GM12891 (cell line): ENCODE measurements at places on chromosomes 7 and 10.

- no peak for DNase-seq
Measured at GRCh38 chr7:46810986-46811385, 770.9 kb downstream of the TNS3 start.

- peak; percentile 71 for DNase-seq
Measured at GRCh38 chr7:55255496-55256445, 109.4 kb upstream of the LANCL2 start.

GRCh38 chr10:124732931-124733570 is 11.1 kb downstream of the FAM53B start:
- DNase-seq: no peak

- no peak for DNase-seq
Measured at GRCh38 chr7:157620616-157621015, 283.8 kb downstream of the DNAJB6 start.

DNA sequence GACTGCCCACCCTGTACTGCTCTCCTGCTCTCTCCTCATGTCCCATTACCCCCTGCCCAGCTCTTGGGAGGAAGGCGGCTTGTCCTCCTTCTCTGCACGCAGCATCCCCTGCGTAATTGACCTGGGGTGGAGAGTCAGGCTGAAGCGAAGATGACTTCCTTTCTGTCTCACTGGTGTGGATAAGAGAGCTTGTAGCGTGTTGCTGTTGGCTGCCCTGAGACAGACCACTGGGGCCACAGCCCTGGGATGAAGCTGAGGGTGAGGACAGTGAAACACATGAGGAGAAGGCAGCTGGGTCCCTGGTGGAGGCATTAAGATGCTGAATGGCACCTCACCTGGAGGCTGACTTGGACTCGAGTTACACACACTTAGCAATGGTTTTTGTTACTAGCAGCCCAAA is 310.3 kb upstream of the ZNF32 start:
- no peak for DNase-seq

- no peak for DNase-seq
Measured at GRCh38 chr10:117365612-117366011, 9.6 kb downstream of the PDZD8 start.

DNA sequence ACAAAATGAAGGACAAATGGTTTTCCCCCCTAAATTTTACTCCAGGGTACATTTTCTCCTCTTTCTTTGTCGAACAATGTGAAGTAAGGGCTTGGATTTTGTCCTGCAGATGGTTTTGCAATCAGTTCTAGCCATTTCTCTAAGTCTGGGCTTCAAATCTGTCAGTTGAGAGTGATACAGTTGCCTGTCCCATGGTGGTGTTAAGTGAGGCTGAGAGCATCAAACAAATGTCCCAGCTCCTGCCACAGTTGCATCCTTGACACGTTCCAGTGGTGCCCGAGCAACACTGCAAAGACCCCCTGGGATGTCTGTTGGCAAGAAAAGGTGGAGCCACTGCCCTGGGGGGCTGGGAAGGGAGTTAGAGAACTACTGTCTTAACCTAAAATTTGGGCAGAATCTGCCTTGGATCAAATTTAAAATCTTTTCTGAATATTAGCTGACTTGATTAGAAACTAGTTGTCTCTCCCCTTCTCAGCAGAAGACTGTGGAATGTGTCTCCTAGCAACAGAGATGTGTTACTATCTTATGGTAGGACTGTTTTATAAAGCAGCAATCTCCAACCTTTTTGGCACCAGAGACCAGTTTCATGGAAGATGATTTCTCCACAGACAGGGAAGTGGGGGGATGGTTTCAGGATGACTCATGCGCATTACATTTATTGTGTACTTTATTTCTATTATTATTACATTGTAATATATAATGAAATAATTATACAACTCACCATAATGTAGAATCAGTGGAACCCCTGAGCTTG is 102.0 kb upstream of the STEAP1B start:
- DNase-seq: no peak

DNA sequence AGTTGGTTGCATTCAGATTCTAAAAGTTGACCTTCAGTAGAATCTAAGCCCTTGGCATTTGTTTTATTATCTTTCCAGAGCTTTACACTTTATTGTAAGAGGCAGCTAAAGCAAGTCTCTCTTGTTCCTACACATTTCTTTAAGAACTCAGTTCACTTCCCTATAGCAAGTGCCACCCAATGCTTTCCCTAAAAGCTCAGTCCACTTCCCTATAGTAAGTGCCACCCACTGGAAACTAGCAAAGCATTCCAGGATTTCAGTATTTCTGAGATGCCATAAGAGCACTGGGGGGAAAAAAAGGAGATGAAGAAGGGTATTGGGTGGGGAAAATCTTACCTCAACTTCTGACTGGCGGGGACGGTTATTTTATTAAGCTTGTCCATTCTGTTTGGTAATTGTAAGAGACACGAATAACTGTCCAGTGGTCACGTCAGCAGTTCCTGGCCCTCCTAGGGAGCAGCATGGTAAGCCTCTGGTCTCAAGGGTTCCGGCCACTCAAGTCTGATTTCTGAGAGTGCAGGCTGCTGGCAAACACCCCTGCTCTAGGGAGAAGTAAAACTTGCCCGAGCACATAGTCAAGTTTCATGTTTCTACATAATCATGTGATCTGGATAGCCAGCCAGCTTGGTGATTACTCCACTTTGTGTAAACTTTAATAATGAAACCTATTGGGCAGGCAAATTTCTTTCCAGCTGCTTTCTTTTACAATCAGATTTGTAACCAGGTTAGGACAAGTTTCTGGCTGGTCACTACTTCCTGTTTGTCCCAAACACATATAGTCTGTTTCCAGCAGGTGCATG is at the start of gene BLNK:
Gene BLNK, minus strand, starts transcription at position 554 of the 800 bp plus-strand sequence. Its CDS starts 171 bp downstream, at position 383.
- DNase-seq: no peak

- no peak for DNase-seq
Measured at GRCh38 chr7:122983261-122983660, 12.2 kb downstream of the TAS2R16 start.

GRCh38 chr10:124267231-124267885 is 151.4 kb downstream of the OAT start:
- no peak for DNase-seq

DNA sequence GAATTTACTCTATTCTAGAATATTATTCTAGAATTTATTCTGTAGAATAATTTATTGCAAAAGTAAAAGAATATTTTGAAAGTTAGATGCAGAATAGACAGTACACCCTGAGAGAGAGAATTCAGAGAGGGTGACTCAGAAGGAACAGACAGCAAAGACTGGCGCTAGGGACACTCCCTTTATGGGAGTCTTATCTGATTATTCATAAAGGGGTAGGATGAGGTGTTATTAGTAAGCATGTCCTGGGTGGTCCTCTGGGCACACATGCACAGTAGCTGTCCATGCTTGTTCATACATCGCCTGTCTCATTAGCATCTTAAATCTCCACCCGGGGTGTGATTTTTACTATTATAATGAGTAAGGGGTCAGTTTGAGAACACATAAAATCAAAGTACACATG is 100.1 kb downstream of the XPNPEP1 start:
- DNase-seq: no peak

DNA sequence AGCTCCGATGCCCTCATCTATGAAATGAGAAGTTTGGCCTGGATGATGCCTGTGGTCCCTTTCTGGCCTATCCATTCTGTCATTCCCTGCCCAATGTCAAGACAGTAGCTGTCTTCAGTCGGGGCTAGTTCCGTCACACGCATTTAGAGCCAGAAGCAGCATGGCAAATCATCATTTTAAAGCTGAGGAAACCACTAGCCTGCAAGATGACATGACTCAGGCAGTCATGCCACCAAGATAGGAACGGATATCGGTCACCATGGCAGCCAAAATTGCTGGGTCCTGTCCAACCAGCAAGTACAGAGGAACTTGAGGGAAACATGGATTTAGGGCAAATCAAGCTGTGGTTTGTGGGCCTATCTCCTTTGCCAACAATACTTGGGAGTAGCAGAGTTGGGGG is 64.5 kb upstream of the MRLN start:
- no peak for DNase-seq

DNA sequence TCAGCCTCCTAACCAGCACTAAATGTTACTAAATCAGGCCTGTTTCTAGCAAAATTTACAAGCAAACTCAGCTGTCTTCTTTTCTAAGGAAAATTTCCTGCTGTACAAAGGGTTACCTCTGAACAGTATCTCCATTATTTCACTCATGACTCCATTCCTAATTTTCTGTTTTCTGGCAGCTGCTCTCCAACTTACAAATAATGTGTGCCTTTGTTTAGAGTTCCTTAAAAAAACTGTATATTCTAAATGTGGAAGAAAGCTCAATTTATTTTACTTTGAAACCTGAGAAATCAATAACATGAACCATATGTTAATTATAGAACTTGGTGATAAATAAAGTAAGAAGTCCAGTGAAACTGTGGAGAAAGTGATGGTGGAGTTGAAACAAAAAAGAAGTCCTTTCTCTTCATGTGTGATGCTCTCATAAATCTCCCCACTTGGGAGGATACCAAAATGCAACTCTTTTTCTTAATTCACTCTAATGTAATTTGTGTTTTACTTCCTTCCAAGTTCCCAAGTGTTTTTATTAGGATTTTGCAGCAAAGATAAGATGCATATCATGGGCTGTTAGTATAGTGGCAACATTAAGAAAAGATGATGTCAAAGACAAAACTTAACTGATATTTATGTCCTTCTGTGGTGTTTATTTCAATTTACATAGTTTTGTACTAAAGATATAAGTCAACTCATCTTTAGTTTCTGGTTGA is 74.8 kb downstream of the CDK6 start:
- DNase-seq: no peak

DNA sequence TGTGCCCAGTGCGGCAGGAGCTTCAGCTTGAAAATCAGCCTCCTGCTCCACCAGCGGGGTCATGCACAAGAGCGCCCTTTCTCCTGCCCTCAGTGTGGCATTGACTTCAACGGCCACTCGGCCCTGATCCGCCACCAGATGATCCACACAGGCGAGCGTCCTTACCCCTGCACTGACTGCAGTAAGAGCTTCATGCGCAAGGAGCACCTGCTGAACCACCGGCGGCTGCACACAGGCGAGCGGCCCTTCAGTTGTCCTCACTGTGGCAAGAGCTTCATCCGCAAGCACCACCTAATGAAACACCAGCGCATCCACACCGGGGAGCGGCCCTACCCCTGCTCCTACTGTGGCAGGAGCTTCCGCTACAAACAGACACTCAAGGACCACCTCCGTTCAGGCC is 16.1 kb upstream of the ZNF282 start:
- DNase-seq: no peak

DNA sequence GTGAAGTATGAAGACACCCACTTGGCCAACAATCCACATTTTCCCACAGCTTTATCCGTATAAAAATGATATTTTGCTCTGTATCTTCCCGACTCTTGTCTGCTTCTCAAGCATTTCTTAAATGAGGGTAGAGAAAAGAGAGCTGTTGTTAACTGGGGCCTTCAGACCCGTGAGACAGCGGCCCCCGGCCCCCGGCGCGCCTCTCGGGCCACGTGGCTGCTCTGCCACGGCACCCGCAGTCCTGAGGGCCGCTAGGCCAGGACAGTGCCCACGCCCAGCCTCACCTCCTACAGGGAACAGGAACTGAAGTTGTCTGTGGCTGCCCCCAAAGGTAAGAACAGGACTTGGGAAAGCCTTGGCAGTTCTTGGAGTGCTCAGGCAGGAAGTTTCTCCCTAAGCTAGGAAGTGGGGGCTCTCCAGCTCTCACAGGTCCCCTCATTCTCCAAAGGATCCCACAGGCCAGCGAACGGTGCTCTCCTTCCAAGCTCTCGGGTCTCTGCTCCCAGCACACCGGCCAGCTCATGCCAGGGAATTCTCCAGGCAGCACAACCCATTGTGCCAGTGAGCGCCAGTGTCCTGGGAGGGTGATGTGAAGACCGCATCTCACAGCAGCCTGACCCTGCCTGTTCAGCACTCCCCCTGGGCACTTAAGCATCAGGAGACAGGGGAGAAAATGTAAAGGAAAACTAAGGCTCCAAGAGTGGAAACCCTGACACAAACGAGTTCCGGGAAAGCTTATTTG is 230.3 kb upstream of the PFKP start:
- DNase-seq: no peak

- no peak for DNase-seq
Measured at GRCh38 chr7:2258661-2259365, 16.8 kb downstream of the NUDT1 start.

GRCh38 chr10:61989995-61990760 is 88.7 kb downstream of the ARID5B start:
- no peak for DNase-seq

DNA sequence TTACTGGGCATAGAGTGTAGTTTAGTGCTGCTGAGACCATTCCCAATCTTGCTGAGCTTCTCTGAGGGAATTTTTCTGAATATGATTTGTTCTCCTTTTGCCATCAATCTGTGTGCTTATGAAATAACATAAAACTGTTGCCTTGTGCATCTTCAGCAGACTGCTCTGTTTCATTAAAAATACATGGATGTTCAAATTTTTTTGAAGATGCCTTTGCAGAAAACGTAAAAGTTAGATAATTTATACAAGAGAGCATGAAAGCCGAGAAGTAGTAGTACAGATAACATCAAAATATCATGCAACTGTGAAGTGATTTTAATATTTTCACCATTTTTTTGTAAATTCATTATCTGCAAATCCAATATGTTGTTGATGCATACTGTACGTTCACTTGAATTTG is 174.7 kb upstream of the CSTF2T start:
- DNase-seq: no peak

GRCh38 chr7:132180481-132180880 is 395.8 kb downstream of the PLXNA4 start:
- no peak for DNase-seq

GRCh38 chr10:103580430-103580829 is 86.9 kb downstream of the NEURL1 start:
- DNase-seq: no peak

- DNase-seq: no peak
Measured at GRCh38 chr10:955127-955819, 23.8 kb upstream of the LARP4B start.

DNA sequence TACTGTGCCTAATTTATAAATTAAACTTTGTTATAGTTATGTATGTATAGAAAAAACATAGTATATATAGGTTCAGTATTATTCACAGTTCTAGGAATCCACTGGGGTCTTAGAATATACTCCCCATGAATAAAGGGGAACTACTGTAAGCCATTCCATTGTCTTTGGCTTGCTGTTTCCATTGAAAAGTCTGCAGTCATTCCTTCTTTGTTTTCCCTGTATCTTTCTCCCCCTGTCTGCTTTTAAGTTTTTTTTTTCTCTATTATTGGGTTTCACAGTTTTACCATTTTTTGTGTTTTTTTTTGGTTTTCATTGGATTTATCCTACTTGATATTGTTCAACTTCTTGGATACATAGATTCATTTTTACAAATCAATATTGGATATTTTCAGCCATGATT is 6.7 kb upstream of the PNLIP start:
- DNase-seq: no peak

DNA sequence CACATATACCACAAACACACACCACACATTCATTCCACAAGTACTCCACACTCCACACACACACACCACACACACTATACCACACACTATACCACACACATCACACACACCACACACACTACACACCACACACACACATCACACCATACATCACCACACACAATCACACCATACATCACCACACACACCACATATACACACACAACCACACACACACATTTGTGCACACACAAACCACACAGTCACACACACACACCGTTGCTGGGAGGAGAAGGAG is 112.8 kb downstream of the PTPN20 start:
- DNase-seq: no peak
